ENCODE measurements at places on chromosomes 4 and X. TPM values are rescaled to one million over a fixed set of nuclear protein-coding genes. Genes with fewer than 3 reads are reported as not detected.

GRCh38 chrX:9859711-9860555, 73.7 kb downstream of the SHROOM2 start:
- H3K27me3 ChIP-seq, result no peaks in the 10 kb centered on the region
- no peaks in the 10 kb centered on the region for H3K4me1 ChIP-seq
- H3K36me3 ChIP-seq, result no peaks in the 10 kb centered on the region
- no peak for DNase-seq
- no peak overlapping the region for H3K4me3 ChIP-seq
- H3K27ac ChIP-seq, result no peak overlapping the region

Gene AWAT1
- not detected for total RNA-seq

Gene PASD1
- not detected for total RNA-seq

Gene RAB40A
- total RNA-seq, result 1.5 TPM

- no peaks in the 10 kb centered on the region for H3K27me3 ChIP-seq
- H3K4me1 ChIP-seq, result no peaks in the 10 kb centered on the region
- no peak overlapping the region for H3K4me3 ChIP-seq
Observed at GRCh38 chrX:105150557-105150956, 69.9 kb downstream of the TEX13A start.

Measured in ascending aorta (tissue), 2 donors.